ENCODE measurements at places on chromosomes 2 and 18.

- no peak for DNase-seq
These were observed 64.5 kb upstream of the RPE start for GRCh38 chr2:209937893-209938292.

DNA sequence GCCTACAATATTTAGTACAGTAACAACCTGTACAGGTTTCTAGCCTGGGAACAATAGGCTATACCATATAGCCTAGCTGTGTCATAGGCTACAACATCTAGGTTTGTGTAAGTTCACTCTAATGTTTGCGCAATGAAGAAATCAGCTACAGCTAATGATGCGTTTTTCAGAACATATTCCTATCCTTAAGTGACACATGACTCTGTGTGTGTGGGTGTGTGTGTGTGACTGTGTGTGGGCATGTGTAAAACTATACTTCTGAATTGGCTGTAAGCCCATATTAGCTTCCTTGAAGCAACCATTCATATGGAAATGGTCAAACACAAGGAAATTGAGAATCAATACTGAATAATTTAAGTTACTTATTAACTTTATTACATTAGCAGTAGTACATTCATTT lies 120.8 kb upstream of the SULT1C3 start:
- DNase-seq, result no peak

GRCh38 chr2:224110811-224111210 lies 71.7 kb upstream of the SERPINE2 start:
- DNase-seq, result no peak

DNA sequence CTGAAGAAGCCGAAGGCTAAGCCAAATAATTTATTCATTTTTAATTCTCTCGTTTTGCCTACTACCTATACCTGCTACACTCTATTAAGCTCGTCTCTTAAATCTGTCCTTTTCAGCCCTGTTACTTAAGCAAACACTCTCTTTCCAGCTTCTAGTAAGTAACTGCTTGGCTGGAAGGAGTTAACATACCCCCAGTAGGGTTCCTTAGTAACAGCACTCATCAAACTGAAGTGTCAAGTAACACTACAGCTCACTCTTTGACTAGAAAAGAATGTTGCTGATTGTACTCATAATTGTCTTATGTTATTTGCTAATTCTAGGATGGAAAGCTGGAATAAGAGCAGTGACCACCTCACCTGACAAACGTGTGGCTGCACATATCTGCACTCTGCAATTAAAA lies 120.0 kb upstream of the SCN7A start:
- no peak for DNase-seq

- DNase-seq, result no peak
These were observed 12.0 kb upstream of the HAAO start for GRCh38 chr2:42804338-42804737.

DNA sequence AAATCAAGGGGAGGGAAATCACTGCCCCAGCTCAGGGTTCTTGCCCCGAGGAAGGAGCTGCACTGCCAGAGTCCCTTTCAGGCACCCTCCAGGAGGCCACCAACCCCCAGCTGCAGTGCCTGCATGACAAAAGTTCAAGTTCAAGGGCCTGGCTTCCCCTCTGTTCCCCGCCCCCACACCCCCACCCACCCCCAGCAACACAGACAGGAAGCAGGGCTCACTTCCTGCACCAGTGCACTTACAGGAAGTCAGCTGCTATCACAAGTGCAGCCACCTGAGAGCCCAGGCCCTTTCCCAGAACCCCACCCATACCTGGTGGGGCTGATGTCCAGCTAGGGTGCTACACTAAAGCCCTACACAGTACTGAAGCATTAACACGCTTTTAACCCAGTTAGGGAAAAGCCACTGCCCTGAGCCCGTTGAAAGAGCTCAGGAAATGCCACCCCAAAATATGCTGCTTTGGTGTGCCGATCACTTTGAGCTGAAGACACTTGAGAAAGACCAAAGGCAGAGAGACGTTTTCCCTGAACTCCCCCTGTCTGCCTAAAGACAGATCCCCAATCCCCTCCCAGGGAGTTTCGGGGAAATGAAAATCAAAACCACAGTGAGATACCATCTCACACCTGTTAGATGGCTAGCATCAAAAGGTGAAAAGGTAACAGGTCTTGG lies 109.9 kb upstream of the CAB39 start:
- no peak for DNase-seq

GRCh38 chr2:38866773-38867443 lies 8.8 kb downstream of the DHX57 start:
- DNase-seq, result no peak

Measured in activated CD8-positive, alpha-beta memory T cell treated with anti-CD3 and anti-CD28 coated beads for 4 hours (primary cell).